ENCODE measurements at places on chromosomes 7 and 10. TPM values are rescaled to one million over a fixed set of nuclear protein-coding genes. Genes with fewer than 3 reads are reported as not detected.

Gene COL28A1
- polyA plus RNA-seq = not detected

Gene SLC18A2
- not detected for polyA plus RNA-seq

Gene FOXI2
- not detected for polyA plus RNA-seq

Gene EFCAB10
- not detected for polyA plus RNA-seq

Gene PTF1A
- polyA plus RNA-seq = not detected

Gene INA
- polyA plus RNA-seq = not detected

DNA sequence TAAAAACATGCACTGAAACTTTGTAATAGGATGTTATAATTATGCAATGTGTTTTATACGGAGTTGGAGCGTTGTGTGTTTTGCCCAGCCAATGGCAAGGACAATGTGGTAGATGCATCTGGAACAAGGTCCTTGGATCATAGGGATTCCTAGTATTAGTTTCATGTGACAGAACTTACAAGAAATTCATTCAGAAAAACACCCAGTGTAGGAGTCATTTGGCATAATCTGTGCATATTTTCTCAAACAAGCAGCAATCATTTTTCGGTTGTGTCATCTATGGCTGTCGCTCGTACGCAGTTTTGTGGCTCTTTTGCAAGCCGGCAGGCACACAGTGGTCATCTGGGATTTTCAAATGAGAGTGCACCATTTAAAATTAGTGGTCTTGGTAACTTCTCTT is 19.8 kb downstream of the CREB5 start:
- DNase-seq = no peak

- DNase-seq = no peak
Measured at GRCh38 chr7:99752356-99752755, 17.4 kb upstream of the CYP3A7 start.

GRCh38 chr10:128209862-128210214 is 83.6 kb upstream of the MKI67 start:
- DNase-seq = no peak

DNA sequence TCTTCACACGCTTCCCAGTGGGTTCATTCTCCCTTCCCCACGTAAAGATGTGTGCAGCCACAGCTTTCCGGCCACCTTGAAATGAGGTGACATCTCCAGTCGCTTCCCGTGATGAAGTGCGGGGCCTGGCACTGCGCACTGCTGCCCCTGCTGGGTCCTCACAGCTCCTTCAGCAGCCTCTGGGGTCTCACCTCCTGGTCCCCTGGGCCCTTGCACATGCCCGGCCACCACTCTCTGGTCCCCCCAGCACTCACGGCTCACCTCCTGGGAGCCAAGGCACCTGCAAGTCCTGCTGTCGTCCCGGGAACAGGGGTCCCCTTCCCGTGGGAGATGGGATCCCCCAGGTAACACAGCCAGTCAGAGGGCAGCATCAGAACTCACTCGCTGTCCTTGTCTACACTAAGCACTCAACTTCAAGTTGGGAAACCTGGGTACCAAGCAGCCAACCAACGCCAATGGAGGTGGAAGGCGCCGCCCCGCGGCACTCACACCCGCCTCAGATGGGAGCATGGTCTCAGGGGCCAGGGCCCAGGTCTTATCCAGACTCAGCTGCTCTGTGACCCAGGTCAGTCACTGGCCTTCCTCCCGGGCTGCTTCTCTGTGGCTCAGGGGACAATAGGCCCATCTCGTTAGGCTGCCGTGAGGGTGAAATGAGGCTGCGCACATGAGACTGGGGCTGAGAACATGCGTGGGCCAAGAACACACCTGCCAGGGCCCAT is 176.2 kb downstream of the PTPRN2 start:
- DNase-seq = no peak

DNA sequence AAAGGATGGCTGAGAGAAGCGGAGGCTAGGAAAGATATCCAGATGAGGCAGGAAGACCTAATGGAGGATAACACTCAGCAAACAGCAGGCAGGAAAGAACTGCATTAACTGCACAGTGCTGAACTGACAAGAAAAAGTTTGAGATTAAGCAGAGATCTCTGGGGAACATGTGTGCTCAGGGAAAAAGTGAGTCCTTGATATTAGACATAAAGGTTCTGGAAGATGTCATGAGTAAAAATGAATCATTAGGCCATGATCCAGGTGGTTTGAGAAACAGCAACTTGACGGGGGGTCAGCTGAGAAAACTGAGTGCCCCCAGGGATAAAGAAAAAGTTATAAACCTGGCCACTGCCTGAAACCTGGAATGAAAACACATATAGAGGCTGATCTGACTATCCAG is 27.3 kb upstream of the ANK3 start:
- DNase-seq = no peak

- DNase-seq = no peak
Measured at GRCh38 chr10:52335665-52336064, 21.6 kb downstream of the DKK1 start.

- DNase-seq = no peak
Measured at GRCh38 chr7:28709748-28710147, 248.4 kb downstream of the TRIL start.

- DNase-seq = no peak
Measured at GRCh38 chr10:77602913-77603533, 34.6 kb downstream of the KCNMA1 start.

- peak; percentile 10 for DNase-seq
Measured at GRCh38 chr7:117124591-117125220, 171.4 kb downstream of the ST7 start.

GRCh38 chr10:132120200-132120599 is 54.5 kb downstream of the JAKMIP3 start:
- no peak for DNase-seq

- DNase-seq = no peak
Measured at GRCh38 chr10:99938563-99938962, 71.2 kb downstream of the DNMBP start.

DNA sequence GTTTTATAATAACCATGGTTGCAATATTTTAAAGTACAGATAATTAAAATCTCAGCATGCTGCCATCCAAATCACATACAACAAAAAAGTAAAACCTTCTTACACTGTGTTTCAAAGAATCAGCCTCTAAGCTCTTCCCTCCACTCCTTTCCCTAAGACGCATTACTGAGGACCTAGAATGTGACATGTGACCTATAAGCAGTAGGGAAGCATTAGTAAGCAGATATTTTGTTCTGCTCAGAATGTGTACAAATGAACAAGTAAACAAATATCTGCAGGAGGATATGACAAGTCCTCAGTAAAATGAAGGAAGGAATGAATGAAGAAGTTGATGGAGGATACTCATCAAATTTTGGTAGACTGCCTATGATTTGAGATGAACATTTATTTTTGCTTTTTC is 49.1 kb downstream of the RAB11FIP2 start:
- DNase-seq = no peak

DNA sequence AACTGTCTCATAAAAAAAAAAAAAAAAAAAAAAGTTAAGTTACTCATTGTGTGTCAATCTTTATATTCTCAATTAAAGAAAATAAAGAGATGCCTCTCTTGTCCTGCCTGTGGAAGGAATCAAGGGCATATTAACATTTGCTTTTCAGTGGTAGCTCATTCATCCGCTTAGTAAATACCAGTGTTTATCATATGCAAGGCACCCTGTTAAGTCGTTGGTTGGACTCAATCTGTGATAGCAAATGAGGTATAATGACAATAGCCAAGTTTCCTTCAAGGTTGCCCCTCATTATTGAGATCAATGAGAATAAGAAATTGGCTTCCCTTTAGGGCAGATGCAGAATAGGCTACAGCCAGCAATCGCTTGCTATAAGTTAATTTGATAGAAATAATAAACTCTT is 812.7 kb upstream of the COBL start:
- no peak for DNase-seq

GRCh38 chr10:62080905-62081304 is 179.4 kb downstream of the ARID5B start:
- DNase-seq = no peak

DNA sequence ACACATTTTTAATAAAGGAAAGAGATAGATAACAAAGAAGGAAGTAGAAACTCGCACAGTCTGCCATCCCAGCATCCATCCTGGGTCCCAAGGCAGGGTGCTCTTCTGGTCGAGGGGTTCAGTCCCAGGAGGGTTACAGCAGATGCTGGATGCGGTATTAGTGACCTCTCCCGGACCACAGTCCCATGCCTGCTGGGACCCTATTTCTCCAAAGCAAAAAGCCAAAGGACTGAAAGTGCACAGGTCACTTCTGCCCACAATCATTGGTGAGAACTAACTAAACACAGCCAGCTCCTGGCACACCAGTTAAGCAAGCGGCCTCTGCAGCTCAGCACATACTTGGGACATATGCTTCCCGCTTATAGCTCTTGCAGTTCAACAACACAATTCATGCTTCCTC is 96.1 kb upstream of the HABP2 start:
- no peak for DNase-seq
